KG1 (cell line): ENCODE measurements at places on chromosomes 16 and 17.

DNA sequence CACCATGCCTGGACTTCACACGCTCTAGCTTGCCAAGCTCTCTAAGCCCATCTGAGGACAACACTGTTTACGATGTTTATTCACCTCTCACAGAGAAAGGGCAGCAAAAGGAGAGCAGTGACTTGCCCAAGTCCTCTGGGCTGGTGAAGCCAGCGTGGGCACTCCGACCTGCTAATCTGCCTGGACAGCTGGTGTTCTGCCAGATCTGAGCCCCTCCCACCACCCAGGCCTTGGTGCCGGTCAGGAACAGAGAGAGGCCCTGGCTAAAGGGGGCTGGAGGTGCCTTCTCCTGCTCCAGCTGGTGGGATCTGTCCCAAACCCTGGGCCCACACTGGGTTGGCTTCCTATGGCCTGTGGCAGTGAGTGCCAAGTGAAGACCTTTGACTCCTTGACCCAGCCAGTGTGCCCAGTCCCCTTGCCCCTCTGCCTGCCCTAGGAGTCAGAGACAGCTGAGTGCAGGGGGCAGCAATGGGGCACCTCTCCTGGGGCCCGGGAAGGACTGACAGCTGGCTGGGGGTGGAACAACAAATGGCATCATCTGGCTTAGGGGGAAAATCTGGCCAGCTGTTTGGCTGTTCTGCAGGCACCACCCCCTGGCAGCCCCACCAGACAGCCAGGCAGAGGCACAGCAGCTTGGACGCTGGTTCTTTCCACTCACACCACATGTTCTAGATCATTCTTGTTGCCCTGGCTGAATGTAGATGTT, 1.8 kb upstream of the SLC4A1 start:
- no peak for DNase-seq

DNA sequence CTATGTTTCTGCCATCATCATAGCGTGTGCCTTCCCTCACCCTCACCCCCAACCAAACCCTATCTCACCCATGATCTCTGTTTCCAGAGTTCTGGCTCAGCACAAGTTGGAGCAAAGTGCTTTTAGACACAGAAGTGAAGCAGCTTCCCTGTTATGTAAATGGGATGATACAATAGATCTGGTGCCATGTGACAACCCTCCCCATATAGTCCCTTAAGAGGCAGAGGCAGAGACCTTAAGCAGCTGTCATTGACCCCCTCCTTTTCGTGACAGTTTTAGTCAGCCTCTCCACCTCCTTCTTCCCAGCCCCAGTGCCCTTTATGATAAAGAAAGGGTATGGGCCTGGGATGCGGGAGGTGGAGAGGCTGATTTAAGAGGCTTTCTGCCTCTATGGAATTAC, 40.3 kb upstream of the MED13 start:
- DNase-seq: no peak

GRCh38 chr16:89096768-89097391, 3.2 kb downstream of the ACSF3 start:
- DNase-seq: no peak

GRCh38 chr16:89473791-89474414, 16.5 kb downstream of the ANKRD11 start:
- no peak for DNase-seq

DNA sequence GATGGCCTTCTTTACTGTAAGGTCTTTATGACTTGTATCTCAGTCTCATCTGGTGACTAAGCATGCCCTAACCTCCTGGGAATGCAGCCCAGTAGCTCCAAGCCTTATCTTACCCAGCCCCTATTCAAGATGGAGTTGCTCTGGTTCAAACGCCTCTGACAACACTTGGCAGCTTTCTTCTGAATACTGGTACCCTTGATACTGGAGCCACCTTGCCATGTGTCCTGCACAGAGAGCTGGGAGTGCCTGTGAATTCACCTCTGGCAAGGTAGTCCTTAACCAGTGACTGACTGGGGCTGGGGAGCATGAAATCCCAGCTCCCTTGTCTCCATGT, 17.2 kb downstream of the NUDT7 start:
- DNase-seq: no peak
